ENCODE measurements at places on chromosomes 16 and 17. TPM values are rescaled to one million over a fixed set of nuclear protein-coding genes. Genes with fewer than 3 reads are reported as not detected.

GRCh38 chr16:72938795-72939164, 109.1 kb downstream of the ZFHX3 start:
- no peak for DNase-seq

- no peak for DNase-seq
These were observed 3.3 kb downstream of the STX4 start for GRCh38 chr16:31036691-31037090.

GRCh38 chr16:68083239-68083781, 1.9 kb upstream of the NFATC3 start:
- no peak for DNase-seq

GRCh38 chr17:29504711-29505110, 62.1 kb downstream of the ABHD15 start:
- DNase-seq = no peak

DNA sequence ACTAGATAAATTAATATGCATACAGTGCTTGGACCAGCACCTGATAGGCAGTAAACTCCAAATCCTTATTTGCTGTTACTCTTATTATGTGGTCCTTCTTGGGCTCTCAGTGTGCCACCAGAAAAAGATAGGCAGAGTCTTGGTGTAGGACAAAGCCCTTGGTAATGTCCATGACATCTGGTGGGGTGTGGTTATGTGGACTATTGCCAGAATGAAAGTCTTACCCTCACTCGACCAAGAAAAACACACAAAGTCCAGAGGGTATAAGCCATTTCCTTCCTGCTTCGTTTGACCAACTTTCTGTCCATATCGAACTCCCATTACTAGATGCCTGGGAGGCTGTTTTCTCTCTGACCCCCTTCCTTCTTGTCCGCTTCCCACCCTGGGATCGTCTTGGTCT, 140.9 kb downstream of the UTP18 start:
- DNase-seq = no peak

DNA sequence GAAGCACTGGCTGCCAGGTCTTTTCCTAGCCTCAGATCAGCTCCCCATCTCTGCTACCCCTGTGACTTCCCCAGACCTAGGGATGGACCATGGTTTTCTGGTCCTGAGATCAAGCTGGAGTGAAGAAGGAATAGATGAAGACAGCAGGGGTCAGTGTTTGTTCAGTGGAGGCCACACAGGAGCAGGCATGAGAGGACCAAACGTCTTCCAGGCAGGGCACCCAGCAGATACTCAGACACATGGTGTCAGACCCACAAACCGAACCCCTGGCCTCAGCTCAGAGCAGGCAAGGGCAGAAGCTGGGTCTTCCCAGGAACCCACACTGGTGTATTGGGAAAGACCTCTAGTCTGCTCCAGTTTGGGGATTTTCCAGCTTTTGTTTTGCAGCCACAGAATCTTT, 189.7 kb downstream of the IRX5 start:
- DNase-seq = no peak

- no peak for DNase-seq
These were observed 226.6 kb upstream of the ASIC2 start for GRCh38 chr17:33519692-33520091.

DNA sequence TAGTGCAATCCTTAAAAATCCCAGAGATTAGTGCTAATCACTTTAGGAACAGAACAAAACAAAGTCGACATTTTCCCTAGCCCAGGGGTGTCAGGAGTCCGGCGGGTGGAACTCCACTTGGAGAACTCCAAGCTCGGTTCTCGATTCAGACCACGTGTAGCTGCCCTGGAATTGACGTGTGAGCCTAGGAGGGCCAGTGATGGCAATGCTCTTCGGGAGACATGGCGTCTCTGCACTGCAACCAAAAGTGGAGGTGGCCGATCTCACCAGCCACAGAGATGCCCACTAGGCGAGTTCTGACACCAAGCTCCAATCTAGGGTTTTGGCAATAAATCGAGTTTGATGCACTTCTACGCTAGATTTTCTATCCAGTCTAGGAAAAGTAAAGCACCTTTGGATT, 17.6 kb downstream of the MAP1LC3B start:
- no peak for DNase-seq

DNA sequence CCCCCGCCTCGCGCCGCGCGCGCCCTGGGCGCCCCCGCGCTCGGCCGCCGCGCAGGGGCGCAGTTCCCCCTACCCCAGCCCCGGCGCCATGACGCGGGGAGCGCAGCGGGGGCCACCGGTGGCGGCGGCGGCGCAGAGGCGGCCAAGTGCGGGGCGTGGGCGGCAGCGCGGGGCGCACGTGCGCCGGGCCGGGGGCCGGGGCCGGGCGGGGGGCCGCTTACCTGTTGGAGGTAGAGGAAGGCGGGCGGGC, 108.3 kb downstream of the ENGASE start:
- DNase-seq = no peak

DNA sequence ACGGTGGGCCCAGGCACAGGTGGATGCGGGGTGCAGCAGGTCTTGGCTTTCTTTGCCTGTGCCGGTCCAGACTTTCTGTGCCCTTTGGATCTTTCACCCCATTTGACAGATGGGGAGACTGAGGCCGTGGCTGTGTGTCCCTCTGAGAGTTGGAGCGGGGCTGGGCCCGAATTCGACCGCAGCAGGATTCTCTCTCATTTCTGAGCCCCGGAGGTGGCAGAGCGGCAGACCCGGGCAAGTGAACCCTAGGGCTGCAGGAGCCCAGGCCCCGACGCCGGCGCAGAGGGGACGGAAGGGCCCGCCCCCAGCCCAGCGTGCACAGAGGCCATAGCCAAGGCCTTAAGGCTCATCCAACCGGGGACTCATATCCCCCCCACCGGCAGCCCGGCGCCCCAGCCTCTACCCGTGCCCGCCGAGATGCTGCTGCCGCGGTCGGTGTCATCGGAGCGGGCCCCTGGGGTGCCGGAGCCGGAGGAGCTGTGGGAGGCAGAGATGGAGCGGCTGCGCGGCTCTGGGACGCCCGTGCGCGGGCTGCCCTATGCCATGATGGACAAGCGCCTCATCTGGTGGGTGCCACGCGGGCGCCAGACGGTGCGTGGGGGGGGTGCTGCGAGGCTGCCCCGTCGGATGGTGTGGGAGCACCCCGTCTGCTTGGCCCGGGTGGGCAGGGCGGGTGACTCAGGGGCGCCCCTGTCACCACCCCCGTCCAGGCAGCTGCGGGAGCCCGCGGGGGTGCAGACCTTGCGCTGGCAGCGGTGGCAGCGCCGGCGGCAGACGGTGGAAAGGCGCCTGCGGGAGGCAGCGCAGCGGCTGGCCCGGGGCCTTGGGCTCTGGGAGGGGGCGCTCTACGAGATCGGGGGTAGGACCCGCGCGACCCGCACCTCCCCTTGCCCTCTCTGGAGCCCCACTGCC, 857 bp downstream of the TMC8 start:
- peak; percentile 50 for DNase-seq

- DNase-seq = no peak
These were observed 3.9 kb upstream of the ZNF207 start for GRCh38 chr17:32345951-32346600.

- no peak for DNase-seq
These were observed 11.2 kb upstream of the CD300LF start for GRCh38 chr17:74723891-74724290.

DNA sequence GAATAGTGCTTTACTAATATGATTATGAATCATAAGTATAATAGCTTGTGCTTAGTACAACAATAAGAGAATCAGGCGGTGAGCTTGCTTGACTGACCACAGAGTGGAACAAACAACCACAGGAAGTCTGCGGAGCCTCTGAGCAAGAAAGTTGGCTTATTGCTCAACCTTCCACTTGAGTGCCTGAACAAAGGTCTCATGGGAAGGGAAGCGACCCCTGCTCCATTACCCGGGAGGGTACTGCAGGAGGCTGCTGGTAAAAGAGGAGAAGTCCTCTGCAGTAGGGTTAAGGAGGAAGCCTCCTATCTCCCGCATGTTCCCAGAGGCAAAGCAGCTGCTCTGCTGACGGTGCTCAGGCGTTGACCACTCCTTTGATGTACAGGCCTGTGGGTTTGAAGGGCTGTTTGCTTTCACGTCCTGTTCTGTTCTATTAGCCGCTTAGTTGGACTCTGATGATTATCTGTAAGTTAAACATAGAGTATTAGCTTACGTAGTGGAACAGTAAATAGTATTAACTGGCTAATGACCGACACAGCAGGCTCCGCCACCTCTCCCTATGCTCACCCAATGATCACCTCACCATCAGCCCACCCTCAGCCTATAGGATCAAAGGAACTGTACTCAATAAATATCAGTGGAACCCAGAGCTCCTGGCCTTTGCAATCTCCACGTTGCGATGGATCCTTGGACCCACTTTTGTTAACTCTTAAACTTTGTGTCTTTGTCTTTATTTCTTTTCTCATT, 17.5 kb downstream of the ALOX15B start:
- DNase-seq = no peak

- DNase-seq = peak; percentile 54
These were observed 584 bp downstream of the TCAP start for GRCh38 chr17:39665642-39666224.

DNA sequence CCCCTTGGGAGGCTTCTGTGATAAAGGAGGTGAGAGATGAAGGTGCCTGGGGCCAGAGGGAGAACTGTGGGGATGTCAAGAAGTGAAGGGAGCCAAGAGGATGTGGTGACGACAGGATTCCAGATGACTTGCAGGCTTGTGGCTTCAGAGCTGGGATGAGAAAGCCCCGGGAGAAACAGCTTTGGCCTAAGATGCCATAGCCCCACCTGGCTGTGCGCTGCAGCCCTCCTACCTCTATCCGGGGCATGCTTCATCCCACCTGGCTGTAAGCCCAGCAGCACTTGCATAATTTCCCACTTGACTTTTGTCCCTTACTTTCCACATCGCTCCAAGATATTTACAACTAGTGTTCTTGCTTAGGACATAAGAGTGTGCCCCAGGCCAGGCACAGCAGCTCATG, 29.3 kb downstream of the GINS3 start:
- no peak for DNase-seq

DNA sequence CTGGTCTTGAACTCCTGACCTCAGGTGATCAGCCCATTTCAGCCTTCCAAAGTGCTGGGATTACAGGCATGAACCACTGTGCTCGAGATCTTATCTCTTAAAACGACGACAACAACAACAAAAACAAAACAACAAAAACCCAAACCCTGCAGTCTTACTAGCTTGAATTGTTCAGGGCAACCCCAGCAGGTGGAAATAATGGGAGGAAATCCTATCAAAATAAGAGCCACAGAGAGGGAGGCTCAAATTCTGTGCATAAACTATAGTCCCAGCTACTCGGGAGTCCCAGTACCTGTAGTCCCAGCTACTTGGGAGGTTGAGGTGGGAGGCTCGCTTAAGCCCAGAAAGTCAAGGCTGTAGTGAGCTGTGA, 16.5 kb upstream of the ATP6V0A1 start:
- DNase-seq = no peak

Gene CNTNAP4
- total RNA-seq = not detected

Gene PRAC1
- not detected for total RNA-seq

Gene CNTNAP1
- total RNA-seq = 0.81 TPM

Gene AXIN2
- under 0.01 TPM for total RNA-seq

Gene ZNF319
- total RNA-seq = 11.0 TPM

Gene SLC38A8
- total RNA-seq = not detected

Gene IRX5
- total RNA-seq = under 0.01 TPM

Gene TMC7
- total RNA-seq = under 0.01 TPM

Gene TCF25
- total RNA-seq = 195 TPM

Gene STH
- not detected for total RNA-seq

Gene EPOP
- 0.27 TPM for total RNA-seq

Gene BCL6B
- total RNA-seq = 17.8 TPM

Gene DNAAF8
- 0.54 TPM for total RNA-seq

All from hematopoietic multipotent progenitor cell (in vitro differentiated cells).